ENCODE measurements at places on chromosomes 2 and 18. TPM values are rescaled to one million over a fixed set of nuclear protein-coding genes. Genes with fewer than 3 reads are reported as not detected.

SCN9A gene
- 1.0 TPM for total RNA-seq

CNTNAP5 gene
- total RNA-seq = 0.20 TPM

FIGN gene
- total RNA-seq = 3.0 TPM

TM4SF20 gene
- not detected for total RNA-seq

TRPM8 gene
- total RNA-seq = 4.5 TPM

UGGT1 gene
- 126 TPM for total RNA-seq

XDH gene
- total RNA-seq = 2.0 TPM

IL36G gene
- not detected for total RNA-seq

NRP2 gene
- total RNA-seq = 39.1 TPM

SLC16A14 gene
- total RNA-seq = 1.8 TPM

RAX gene
- not detected for total RNA-seq

ZNF385B gene
- total RNA-seq = 1.1 TPM

UPP2 gene
- not detected for total RNA-seq

LINC00305 gene
- total RNA-seq = not detected

SNED1 gene
- total RNA-seq = 4.2 TPM

GDF7 gene
- 3.2 TPM for total RNA-seq

CDH2 gene
- total RNA-seq = 106 TPM

TMEM247 gene
- not detected for total RNA-seq

ALLC gene
- not detected for total RNA-seq

PLA2R1 gene
- total RNA-seq = 17.8 TPM

BIN1 gene
- 201 TPM for total RNA-seq

DHX57 gene
- total RNA-seq = 20.0 TPM

MEIS1 gene
- 1.8 TPM for total RNA-seq

DSG1 gene
- total RNA-seq = not detected

LONRF2 gene
- 0.17 TPM for total RNA-seq

EMILIN1 gene
- 0.69 TPM for total RNA-seq

ANKAR gene
- total RNA-seq = 7.1 TPM

TGFA gene
- total RNA-seq = 91.7 TPM

UGT1A4 gene
- total RNA-seq = 3.8 TPM

PAX8 gene
- total RNA-seq = 86.5 TPM

RBM43 gene
- 10.4 TPM for total RNA-seq

ASPRV1 gene
- 0.20 TPM for total RNA-seq

SETBP1 gene
- total RNA-seq = 17.9 TPM

LCT gene
- not detected for total RNA-seq

CD8B2 gene
- total RNA-seq = not detected

TRAPPC12 gene
- total RNA-seq = 37.3 TPM

LAPTM4A gene
- total RNA-seq = 265 TPM

C2orf78 gene
- not detected for total RNA-seq

RAB6C gene
- total RNA-seq = not detected

HAT1 gene
- 39.8 TPM for total RNA-seq

CRYGD gene
- not detected for total RNA-seq

OTOS gene
- total RNA-seq = not detected

FEV gene
- total RNA-seq = not detected

PLGLB1 gene
- 4.5 TPM for total RNA-seq

SERPINE2 gene
- total RNA-seq = 107 TPM

UGT1A8 gene
- 0.35 TPM for total RNA-seq

UGT1A3 gene
- total RNA-seq = 4.1 TPM

DTNA gene
- 10.4 TPM for total RNA-seq

INHA gene
- not detected for total RNA-seq

Measured in renal cortical epithelial cell (primary cell).